Stomach (tissue), 19 donors: ENCODE measurements at places on chromosomes 7 and 10. TPM values are rescaled to one million over a fixed set of nuclear protein-coding genes. Genes with fewer than 3 reads are reported as not detected.

- no peak overlapping the region for H3K27ac ChIP-seq
- H3K4me3 ChIP-seq = no peak overlapping the region
- no peaks in the 10 kb centered on the region for H3K27me3 ChIP-seq
- no peak for DNase-seq
Observed at GRCh38 chr10:62843600-62843999, 27.4 kb upstream of the EGR2 start.

- H3K27ac ChIP-seq = peak within 1 kb of the TSS; percentile 71
- DNase-seq = peak; percentile 74
- no peaks in the 10 kb centered on the region for H3K27me3 ChIP-seq
- no peaks in the 10 kb centered on the region for H3K4me1 ChIP-seq
- no peaks in the 10 kb centered on the region for H3K36me3 ChIP-seq
- peak within 1 kb of the TSS; percentile 26 for H3K4me3 ChIP-seq
Observed at GRCh38 chr7:16465469-16466361, at the start of gene SOSTDC1. Gene SOSTDC1 (minus strand): TSS chr7:16465738. CDS start chr7:16465668, 70 bp downstream.

GRCh38 chr7:23394488-23395171, 75.7 kb downstream of the IGF2BP3 start:
- no peak overlapping the region for H3K4me3 ChIP-seq
- DNase-seq = no peak
- H3K27me3 ChIP-seq = no peaks in the 10 kb centered on the region
- H3K4me1 ChIP-seq = no peaks in the 10 kb centered on the region
- H3K27ac ChIP-seq = no peak overlapping the region

IFIT1B gene
- polyA plus RNA-seq = not detected

GRCh38 chr7:33494474-33494873, 365.1 kb downstream of the BBS9 start:
- no peaks in the 10 kb centered on the region for H3K27me3 ChIP-seq
- H3K36me3 ChIP-seq = no peaks in the 10 kb centered on the region
- H3K27ac ChIP-seq = no peak overlapping the region
- H3K4me3 ChIP-seq = no peak overlapping the region

GIMAP5 gene
- polyA plus RNA-seq = 14.0 TPM

DNA sequence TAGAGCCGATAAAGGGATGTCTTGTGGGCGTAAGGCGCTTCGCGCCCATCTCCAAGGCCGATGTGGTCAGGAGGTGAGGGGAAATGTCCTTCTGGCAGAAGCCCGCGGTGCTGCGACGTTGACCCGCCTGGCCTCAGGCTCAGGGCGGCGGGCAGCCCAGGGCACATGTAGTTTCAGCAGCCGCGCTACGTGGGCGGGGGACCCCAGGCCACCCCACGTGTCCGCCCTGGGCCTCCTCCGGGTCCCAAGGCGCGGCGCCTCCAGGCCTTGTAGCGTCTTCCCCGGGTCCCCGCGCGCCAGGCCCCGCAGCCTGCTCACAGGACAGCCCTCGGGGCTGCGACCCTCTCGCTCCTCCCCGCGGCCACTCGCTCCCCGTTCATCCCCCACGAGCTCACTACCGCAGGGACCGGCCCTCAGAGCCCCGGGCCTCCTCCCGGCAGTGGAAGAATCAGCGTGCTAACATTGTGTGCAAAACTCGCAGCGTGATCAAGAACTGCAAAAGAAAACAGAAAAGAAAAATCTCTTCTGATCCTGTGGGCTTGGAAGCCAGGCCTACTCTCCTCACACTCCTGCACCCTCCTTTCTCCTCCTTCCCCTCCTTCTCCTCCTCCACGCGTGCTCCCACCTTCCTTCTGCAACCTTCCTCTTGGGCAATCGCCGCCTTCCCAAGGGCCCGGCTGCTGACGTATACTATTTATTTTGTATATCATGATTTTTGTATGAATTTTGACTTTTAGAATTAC, 4.4 kb upstream of the TBX20 start:
- no peaks in the 10 kb centered on the region for H3K36me3 ChIP-seq
- H3K27ac ChIP-seq = no peak overlapping the region
- no peak for DNase-seq
- H3K27me3 ChIP-seq = peaks cover 97% of the 10 kb centered on the region
- H3K4me3 ChIP-seq = no peak overlapping the region
- peaks cover 26% of the 10 kb centered on the region for H3K4me1 ChIP-seq

FASTK gene
- 70.3 TPM for polyA plus RNA-seq

- no peak overlapping the region for H3K27ac ChIP-seq
- H3K27me3 ChIP-seq = no peaks in the 10 kb centered on the region
- H3K36me3 ChIP-seq = no peaks in the 10 kb centered on the region
- no peak for DNase-seq
Observed at GRCh38 chr10:18350340-18350739, 210.1 kb downstream of the CACNB2 start.

GRCh38 chr7:120529736-120530135, 256.8 kb downstream of the KCND2 start:
- H3K4me1 ChIP-seq = no peaks in the 10 kb centered on the region
- no peaks in the 10 kb centered on the region for H3K27me3 ChIP-seq
- no peak overlapping the region for H3K4me3 ChIP-seq
- H3K27ac ChIP-seq = no peak overlapping the region
- no peaks in the 10 kb centered on the region for H3K36me3 ChIP-seq
- no peak for DNase-seq

DNA sequence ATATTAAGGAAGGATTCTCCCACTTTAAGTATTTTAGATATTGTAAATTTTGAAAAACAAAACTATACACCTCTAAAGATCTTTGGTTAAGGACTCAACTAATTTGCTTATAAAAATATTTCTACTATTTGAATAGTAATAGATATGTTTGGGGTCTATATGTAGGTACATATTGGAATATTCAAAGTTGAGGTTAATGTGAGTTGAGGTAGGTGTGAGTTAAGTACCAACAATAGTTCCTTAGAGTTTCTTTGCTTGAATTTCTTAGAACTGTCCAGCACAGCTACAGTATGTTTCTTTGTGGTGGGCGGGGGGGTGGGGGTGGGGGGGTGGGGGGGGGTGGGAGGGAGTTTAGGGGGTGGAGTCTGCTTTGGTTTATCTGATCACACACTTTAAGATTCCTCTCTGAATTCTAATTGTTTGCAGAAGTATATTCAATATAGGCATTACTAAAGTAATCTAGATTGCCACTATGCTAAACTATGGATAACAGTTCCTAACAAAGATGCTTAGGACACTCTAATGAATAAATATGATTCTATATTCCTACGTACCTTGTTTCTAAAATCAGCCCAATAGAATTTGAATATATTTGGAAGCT, 2.1 kb downstream of the GRM3 start:
- DNase-seq = no peak
- no peaks in the 10 kb centered on the region for H3K36me3 ChIP-seq

IKZF1 gene
- 1.8 TPM for polyA plus RNA-seq

- H3K27ac ChIP-seq = peak overlapping the region; percentile 45
- DNase-seq = no peak
- H3K27me3 ChIP-seq = no peaks in the 10 kb centered on the region
- no peaks in the 10 kb centered on the region for H3K36me3 ChIP-seq
- H3K4me3 ChIP-seq = no peak overlapping the region
Observed at GRCh38 chr10:70354556-70354955, 27.9 kb downstream of the LRRC20 start.

DNA sequence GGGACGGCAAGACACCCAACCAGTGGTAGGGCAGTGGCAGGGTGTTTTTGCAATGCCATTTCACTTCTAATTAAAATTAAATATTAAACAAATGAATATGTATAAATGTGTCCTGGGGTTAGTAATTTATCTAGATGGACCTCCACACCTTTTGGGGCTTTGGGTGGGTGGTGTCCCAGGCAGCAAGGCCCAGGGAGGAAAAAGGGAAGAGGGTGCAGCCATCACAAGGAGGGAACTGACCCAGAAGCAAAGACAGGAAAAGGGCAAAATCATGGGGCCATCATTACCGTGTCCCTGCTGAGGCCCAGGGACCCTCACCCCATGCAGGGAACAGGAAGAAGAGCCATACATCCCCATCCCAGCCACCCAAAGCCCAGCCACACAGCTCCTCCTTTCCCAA, 204.6 kb downstream of the GRID1 start:
- H3K27me3 ChIP-seq = no peaks in the 10 kb centered on the region
- H3K4me1 ChIP-seq = no peaks in the 10 kb centered on the region
- H3K36me3 ChIP-seq = no peaks in the 10 kb centered on the region
- no peak overlapping the region for H3K27ac ChIP-seq

- H3K4me3 ChIP-seq = no peak overlapping the region
- H3K36me3 ChIP-seq = no peaks in the 10 kb centered on the region
- no peak overlapping the region for H3K27ac ChIP-seq
- no peak for DNase-seq
Observed at GRCh38 chr7:142349670-142350405, 92.0 kb upstream of the PRSS58 start.

NRG3 gene
- not detected for polyA plus RNA-seq

- H3K27ac ChIP-seq = peak within 1 kb of the TSS; percentile 95
- H3K36me3 ChIP-seq = no peaks in the 10 kb centered on the region
- peaks cover 35% of the 10 kb centered on the region for H3K4me1 ChIP-seq
Observed at GRCh38 chr10:94402204-94402842, at the start of gene TBC1D12. Gene TBC1D12 (plus strand): TSS chr10:94402541. CDS start chr10:94402614, 73 bp downstream.

GRCh38 chr10:44417761-44418160, 32.9 kb upstream of the CXCL12 start:
- no peaks in the 10 kb centered on the region for H3K36me3 ChIP-seq
- no peaks in the 10 kb centered on the region for H3K27me3 ChIP-seq
- no peak for DNase-seq

CCL24 gene
- polyA plus RNA-seq = not detected

GRCh38 chr10:74589851-74590250, 236.5 kb upstream of the KAT6B start:
- H3K27me3 ChIP-seq = no peaks in the 10 kb centered on the region
- H3K36me3 ChIP-seq = no peaks in the 10 kb centered on the region
- H3K27ac ChIP-seq = no peak overlapping the region
- no peak overlapping the region for H3K4me3 ChIP-seq

TPK1 gene
- 4.7 TPM for polyA plus RNA-seq

- H3K4me3 ChIP-seq = peak overlapping the region; percentile 35
- peaks cover 16% of the 10 kb centered on the region for H3K36me3 ChIP-seq
- peaks cover 8% of the 10 kb centered on the region for H3K4me1 ChIP-seq
- no peaks in the 10 kb centered on the region for H3K27me3 ChIP-seq
- no peak overlapping the region for H3K27ac ChIP-seq
Observed at GRCh38 chr7:150740053-150740452, 2.8 kb downstream of the GIMAP5 start.

DNA sequence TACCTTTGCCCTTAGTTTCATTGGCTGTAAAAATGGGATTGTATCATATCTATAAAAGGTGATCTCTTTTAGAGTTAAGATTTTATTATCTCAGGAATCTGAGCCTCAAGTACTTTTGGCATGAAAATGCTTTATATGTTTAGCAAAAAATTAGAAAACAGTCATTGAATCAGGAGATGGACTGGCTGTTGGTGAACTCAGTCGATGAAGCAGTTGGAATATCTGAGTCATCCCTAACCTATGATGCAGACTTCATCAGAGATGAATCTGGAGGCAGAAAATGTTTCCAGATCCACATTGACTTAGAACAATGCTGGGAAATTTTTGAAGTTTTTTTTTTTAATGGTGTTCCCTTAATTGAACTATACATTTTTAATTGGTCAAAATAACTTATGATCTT, 228.5 kb downstream of the SLC25A13 start:
- no peak overlapping the region for H3K4me3 ChIP-seq
- no peak overlapping the region for H3K27ac ChIP-seq
- DNase-seq = peak; percentile 27
- H3K27me3 ChIP-seq = no peaks in the 10 kb centered on the region
- H3K4me1 ChIP-seq = no peaks in the 10 kb centered on the region

DNA sequence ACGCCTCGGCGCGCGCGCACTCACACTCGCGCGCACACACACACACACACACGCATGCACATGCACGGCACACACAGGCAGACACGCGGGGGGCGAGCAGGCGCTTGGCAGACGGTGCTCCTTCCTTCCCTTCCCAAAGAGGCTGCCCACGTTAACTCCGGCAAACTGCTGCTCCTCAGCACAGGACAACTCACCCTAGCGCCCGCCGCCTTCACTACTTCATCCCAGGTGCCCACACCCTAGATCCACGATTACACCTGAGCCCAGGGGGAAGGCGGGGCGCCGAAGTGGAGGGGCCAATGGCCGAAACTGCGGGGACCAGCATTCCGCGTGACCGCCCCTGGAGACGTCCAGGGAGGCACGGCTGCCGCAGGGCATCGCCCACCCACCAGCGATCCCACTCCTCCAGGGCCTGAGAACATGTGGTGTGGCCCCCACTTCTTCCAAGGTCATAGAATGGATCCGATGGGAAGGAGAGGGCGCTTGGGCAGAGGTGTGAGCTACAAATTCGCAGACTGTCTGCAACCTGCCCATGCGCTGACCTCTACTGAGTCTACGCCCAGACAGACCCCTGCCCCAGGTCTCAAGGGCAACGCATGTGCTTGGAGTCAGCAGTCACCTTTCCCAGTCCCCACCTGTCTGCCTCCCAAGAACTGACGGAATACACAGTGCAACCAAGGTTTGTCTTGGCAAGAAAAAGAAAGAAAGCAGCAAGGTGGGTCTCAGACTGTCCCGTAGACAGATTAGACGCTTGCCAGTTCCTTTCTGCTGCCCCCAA, 74.6 kb downstream of the CALN1 start:
- H3K27me3 ChIP-seq = peaks cover 49% of the 10 kb centered on the region
- no peak for DNase-seq
- H3K4me3 ChIP-seq = no peak overlapping the region
- H3K4me1 ChIP-seq = peaks cover 23% of the 10 kb centered on the region
- H3K36me3 ChIP-seq = no peaks in the 10 kb centered on the region

CTTNBP2 gene
- polyA plus RNA-seq = 3.3 TPM

DNA sequence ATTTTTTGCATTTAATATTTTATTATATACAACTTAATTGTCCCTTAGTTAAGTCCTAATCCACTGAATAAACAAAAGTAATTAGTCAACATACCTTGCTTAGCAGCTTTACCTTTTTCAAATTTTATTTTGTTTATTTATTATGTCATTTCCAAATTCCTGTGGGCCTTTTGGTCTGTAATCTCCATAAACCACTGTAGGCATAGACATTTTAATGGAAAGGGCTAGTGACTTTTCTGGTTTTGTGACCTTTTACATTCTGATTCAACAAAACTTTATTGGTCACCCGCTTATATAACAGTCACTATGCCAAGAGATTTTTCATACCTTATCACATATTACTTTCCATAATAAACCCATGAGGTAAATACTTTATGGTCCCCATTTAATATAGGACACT, 181.3 kb upstream of the PRPS1L1 start:
- H3K27ac ChIP-seq = no peak overlapping the region
- H3K4me3 ChIP-seq = no peak overlapping the region
- no peaks in the 10 kb centered on the region for H3K36me3 ChIP-seq
- no peaks in the 10 kb centered on the region for H3K27me3 ChIP-seq
- DNase-seq = no peak
- H3K4me1 ChIP-seq = no peaks in the 10 kb centered on the region

GRCh38 chr10:129784891-129785290, 179.2 kb downstream of the EBF3 start:
- no peaks in the 10 kb centered on the region for H3K4me1 ChIP-seq
- no peaks in the 10 kb centered on the region for H3K36me3 ChIP-seq
- DNase-seq = no peak
- H3K27me3 ChIP-seq = no peaks in the 10 kb centered on the region
- no peak overlapping the region for H3K27ac ChIP-seq
- H3K4me3 ChIP-seq = no peak overlapping the region

PITX3 gene
- not detected for polyA plus RNA-seq
